ENCODE measurements at places on chromosomes 13 and 19. TPM values are rescaled to one million over a fixed set of nuclear protein-coding genes. Genes with fewer than 3 reads are reported as not detected.

The TMC4 gene
- 4.5 TPM for polyA plus RNA-seq

- no peak for DNase-seq
Measured at GRCh38 chr19:1616396-1616795, 11.1 kb upstream of the UQCR11 start.

DNA sequence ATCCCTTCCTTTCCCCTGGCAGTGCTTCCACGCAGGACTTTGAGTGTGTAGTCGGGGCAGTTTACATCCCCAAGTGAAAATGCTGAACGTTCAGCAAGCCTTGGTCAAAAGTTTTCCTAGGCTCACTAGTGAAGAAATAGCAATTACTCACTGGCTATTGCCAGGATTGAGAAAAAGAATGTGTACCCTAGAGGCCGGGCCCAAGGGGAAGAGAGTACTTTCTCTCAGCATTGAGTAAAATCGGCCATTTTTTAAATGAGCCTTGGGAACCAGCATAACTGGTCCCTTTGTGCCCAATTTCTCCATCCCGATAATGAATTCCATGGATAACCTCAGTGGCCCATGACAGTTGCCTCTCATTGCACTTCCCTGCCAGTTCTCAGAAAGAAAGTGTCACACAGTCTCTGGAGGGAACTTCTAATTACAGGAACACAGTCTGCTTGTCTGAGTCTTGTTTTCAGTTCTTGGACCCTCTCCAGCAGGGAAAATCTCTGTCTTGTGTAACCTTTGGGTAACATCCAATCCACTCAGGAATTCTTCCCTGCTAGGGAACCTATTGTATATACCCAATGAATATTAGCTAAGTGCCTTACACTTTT is 7.3 kb upstream of the OR7D2 start:
- no peak for DNase-seq

DNA sequence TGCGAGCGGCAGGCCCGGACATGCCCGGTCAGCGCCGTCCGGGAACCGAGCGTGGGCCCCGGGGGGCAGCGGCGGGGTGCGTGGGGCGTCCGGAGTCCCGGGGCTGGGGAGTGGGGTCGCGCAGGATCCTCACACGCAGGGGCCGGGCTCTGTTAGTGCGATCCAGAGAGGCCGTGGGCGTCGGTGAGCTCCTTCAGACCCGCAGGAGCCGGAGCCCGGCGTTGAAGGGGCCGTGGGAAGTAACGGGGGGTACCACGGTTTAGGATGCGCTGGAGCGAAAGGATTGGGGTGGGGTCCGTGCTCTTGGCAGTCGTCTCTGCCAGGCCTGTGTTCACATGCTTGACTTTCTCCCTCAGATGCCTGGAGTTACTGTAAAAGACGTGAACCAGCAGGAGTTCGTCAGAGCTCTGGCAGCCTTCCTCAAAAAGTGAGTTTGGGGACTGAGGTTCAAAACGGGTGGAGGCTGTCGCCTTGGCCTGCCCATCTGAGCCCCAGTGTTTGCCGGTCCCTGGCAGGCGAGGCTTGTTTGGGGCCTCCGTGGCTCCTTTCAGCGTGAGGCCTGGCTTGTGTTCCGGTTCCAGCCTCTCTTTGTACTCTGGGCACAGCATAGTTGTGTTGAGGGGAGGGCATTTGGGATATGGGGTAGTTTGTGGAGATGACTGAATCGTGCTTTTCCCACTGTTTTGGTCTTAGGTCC is 512 bp downstream of the RPS19 start:
- no peak for DNase-seq

GRCh38 chr13:105471673-105472072 is 1063.8 kb downstream of the EFNB2 start:
- no peak for DNase-seq

The ELAVL1 gene
- polyA plus RNA-seq = 54.1 TPM

GRCh38 chr19:46615966-46616365 is 8.9 kb downstream of the PTGIR start:
- DNase-seq = no peak

GRCh38 chr19:7348587-7349230 is at the start of gene ARHGEF18:
ARHGEF18 (plus strand) TSS chr19:7348937; CDS start chr19:7362891, 13,954 bp downstream.
- no peak for DNase-seq

DNA sequence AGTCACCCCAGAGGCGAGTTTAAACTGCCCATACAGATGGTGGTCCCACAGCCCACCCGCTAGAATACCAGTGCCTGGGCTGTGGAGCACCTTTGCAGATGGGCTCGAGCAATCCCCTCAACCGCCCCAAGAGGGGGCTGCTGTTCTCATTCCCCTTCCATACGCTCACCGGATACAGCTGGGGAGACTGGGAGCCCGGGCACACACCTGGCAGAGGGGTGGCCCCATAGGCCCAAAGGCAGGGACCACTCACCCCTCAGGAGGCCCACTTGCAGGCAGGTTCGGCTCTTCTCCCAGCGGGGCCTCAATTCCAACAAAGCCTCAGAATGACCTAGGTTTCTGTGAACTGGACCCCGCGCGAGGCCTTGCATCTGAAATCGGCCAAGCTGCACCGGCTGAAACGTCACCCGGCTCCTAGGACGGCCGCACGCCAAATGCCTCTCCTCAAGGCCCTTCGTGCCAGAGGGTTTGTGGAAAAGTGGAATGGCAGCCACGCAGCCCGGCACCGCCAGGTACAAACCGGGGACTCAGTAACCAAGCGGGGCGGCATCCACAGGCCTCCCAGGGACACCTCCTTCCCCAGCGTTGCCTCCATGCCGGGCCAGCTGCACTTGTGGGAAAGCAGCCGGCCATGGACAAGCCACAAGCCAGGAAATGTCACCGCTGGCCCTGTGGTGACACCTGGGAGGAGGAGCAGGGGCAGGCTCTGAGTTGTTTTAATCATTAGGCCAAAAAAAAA is 18.7 kb downstream of the MLLT1 start:
- no peak for DNase-seq

GRCh38 chr13:94431574-94431973 is 47.9 kb downstream of the DCT start:
- no peak for DNase-seq

DNA sequence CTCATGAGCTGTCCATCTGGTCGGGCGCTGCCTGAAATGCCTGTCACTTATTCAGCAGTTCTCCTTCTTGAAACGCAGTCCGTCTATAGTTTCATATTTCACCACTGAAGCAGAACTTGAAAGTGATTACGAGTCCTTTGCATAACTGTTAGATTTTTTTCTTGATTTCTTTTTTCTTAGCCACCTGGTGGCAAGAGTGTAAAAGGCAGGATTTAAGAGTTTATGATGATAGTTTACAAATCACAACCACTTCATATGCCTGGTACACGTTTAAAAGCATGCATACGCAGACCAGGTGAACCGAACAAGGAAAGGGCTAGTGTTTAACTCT is 45.8 kb downstream of the GGACT start:
- DNase-seq = no peak

DNA sequence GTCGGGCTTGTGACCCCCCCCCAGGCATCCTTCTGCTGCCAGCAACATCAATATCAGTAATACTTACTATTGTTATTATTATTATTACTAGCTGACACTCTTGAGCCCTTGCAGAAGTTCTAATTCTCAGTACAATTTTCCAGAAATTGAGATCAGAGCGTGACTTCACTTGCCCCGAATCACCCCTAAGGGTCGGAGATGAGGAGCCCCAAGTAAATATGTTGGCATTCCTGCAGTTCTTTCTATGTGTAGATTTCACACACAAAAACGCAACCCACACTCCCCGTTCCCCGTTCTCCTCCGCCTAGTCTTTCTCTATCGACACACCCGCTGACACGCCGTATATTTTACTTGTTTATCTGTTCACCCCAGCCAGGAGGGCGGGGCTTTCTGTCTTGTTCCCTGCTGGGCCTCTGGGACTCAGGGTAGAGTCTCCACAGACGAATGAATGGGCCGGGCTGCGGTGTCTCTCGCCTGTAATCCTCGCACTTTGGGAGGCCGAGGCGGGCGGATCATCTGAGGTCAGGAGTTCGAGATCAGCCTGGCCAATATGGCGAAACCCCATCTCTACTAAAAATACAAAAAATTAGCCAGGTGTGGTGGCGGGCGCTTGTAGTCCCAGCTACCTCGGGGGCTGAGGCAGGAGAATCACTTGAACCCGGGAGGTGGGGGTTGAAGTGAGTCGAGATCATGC is 14.7 kb downstream of the TLE5 start:
- peak; percentile 53 for DNase-seq

The RABAC1 gene
- 100 TPM for polyA plus RNA-seq

- no peak for DNase-seq
Measured at GRCh38 chr13:44648392-44649103, 72.4 kb upstream of the TSC22D1 start.

DNA sequence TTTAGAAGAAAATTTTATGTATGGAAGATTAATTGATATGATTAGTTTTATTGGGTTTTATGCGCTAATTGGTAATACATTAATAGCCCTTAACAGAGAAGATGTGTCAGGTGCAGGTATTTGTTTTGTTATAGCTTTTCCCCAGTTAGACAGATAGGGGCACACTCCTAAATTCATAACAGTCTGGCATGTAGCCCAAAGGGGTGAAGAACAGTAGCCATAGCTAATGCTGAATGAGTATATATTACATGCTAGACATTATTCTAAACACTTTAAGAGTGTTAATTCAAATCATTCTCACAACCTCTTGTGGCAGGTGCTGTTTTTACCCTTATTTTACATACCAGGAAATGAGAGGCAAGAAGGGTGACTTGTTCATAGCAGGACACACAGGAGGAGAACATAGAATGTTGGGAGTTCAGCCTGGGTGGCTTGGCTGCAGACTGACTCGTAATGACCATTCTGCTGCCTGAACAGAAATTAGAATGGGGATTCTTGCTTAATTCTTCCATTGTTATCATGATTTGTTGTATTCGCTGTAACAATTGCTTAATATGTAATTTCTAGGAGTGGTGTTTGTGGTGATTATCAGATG is 20.1 kb downstream of the PCCA start:
- DNase-seq = no peak

DNA sequence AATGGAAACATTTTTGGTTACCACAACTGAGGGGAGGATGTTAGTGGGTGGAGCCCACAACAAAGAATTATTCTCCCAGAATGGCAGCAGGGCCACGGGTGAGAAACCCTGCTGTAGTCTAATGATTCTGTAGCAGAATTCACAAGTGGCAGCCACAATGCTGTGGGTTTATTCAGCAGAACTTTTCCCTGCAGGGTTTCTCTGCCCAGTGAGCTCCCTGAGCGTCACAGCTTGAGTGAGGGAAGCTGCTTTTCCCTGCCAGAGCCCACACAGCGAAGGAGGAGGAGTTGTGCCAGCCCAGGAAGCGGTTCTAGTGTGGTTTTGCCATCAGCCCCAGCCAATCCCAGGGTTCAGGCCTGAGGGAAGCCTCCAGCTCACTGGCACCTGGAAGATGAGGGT is 4.4 kb downstream of the ATP12A start:
- DNase-seq = no peak

The GIPC3 gene
- polyA plus RNA-seq = 1.2 TPM

DNA sequence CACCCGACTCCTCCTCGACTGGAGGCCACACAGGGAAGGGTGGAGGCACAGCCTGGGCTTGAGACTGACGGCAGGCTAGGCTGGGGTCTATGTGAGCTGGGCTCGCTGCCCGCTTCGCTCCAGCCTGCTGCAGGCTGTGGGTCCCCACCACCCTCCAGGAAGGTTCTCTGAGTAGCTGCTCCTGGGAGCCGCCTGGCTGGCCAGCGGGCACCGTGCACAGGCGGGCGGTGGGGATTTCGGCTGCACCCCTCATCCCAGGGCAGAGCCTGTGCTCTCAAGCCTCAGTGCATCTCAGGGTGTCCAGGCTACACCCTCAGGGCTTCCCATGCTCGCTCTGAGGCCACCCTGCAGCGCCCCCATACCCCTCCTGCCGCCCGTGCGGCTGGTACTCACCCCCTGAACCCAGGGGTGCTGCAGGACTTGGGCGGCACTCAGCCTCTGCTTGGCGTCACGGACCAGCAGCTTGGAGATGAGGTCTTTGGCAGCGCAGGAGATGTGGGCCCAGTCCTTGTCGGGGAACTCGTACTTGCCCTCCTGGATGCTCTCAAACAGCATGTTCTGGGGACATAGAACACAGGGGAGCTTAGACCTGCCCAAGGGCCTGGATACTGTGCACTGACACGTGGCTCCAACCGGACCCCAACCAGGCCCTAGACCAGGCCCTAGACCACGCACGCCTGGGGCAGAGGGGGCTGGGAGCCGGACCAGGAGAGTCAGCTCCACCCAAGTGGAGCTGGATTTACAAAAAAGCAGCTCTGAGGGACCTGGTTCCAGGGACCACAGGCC is 10.2 kb downstream of the MKNK2 start:
- DNase-seq = no peak

DNA sequence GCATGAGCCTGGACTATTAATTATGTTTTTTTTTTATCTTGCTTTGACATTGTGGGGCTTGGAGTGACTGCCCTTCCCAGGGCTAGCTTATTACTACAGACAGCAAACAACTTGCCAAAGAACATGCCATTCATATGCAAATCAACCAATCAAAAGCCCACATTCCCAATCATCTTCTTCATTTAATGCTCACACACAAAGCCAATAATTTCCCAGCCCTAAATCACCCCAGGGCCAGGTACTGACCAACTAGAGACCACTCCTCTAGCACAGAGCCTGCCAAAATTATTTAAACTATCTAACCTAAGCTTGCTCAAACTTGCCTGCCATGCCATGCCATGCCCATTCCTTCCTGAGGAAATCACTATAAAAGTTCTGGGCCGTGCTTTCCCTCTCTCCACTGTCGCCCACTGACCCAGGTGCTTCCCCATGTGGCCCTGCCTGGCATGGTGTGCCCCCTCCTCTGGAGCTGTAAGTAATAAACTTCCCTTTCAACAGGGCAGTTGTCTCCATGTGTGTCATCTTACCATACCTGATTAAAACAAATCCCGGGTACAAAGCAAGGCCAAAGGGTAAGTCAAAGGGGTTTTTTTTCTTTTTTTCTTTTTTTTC is 15.7 kb downstream of the PBX4 start:
- DNase-seq = no peak

DNA sequence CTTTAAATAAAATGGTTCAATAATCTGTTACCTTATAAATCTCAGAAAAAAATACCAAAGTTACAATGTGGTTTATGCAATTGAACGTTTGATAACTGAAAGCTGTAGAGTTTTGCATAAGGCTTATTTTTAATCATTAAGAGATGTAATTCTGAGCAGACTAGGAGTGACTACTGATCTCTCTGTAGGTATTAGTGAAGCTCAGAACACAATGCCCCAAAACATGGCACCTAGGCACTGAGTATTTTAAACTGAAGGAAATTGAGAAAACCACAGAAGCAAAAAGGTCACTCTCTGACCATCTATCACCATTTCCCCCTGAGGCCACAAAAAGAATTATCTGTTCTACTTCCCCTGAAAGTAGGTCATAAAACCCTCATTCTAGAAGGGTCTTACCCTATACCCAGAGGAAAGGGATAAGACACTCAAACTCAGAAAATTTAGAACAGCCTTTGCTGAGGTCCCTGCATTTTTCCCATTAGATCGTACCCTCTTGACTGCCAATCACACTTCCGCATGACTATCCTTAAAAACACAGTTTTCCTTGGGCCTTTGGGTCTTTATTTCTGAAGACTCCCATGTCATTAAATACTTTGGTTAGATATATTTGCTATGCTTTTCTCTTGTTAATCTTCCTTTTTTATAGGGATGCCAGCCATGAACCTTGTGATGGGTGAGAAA is 158.1 kb downstream of the PCDH9 start:
- DNase-seq = no peak

GRCh38 chr13:90826688-90827087 is 520.8 kb upstream of the MIR17HG start:
- DNase-seq = no peak

Data from muscle of back (tissue), 13 donors.